ENCODE measurements at places on chromosomes 3 and 15.
A peak's percentile ranks its signal among the peaks of the same experiment; 100 is the strongest.

- no peak for DNase-seq
These were observed 76.3 kb downstream of the XXYLT1 start for GRCh38 chr3:195194559-195195206.

- peak; percentile 72 for DNase-seq
These were observed 60.7 kb upstream of the CMTM8 start for GRCh38 chr3:32177702-32178198.

- DNase-seq: no peak
These were observed 16.8 kb downstream of the TNIK start for GRCh38 chr3:171443211-171443957.

GRCh38 chr15:62933386-62933785, 109.2 kb upstream of the TPM1 start:
- DNase-seq: peak; percentile 60

DNA sequence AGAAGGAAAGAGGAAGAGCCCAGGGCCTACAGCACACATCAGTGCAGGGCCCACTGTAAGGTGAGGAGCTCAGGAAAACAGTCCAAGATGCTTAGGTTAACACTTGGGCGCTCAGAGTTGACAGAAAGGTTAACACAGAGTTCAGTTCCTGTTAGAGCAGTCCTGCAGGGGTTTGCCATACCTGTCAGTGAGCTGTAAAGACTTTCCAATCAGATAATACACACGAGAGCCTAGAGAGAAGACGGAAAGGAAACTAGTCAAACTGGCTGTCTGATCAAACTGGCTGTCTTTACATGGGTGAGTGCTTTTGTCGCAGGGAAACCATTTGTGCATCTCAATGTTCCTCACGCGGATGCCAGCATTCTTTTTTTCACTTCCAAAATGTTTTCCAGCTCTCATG, 61.4 kb upstream of the ARHGEF26 start:
- no peak for DNase-seq

GRCh38 chr3:140699516-140700231, 21.8 kb downstream of the TRIM42 start:
- no peak for DNase-seq

DNA sequence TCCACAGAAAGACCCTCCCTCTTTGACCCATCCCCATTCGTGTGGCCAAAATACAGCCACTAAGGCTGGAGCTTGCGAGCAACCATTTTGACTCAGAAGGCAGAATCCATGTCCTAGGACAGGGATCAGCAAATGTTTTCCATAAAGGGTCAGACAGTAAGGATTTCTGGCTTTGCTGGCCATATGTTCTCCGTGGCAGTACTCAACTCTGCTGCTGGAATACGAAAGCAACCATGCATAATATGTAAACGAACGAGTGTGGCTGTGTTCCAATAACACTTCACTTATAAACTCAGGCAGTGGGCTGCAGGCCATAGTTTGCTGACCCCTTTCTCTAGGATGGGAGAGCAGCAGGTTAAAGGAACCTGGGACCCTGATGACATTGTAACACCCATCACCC, 77.6 kb upstream of the WNT5A start:
- DNase-seq: no peak

- DNase-seq: no peak
These were observed 21.6 kb upstream of the TIGIT start for GRCh38 chr3:114272271-114272670.

- no peak for DNase-seq
These were observed 131.3 kb downstream of the DOCK3 start for GRCh38 chr3:50806031-50806430.

DNA sequence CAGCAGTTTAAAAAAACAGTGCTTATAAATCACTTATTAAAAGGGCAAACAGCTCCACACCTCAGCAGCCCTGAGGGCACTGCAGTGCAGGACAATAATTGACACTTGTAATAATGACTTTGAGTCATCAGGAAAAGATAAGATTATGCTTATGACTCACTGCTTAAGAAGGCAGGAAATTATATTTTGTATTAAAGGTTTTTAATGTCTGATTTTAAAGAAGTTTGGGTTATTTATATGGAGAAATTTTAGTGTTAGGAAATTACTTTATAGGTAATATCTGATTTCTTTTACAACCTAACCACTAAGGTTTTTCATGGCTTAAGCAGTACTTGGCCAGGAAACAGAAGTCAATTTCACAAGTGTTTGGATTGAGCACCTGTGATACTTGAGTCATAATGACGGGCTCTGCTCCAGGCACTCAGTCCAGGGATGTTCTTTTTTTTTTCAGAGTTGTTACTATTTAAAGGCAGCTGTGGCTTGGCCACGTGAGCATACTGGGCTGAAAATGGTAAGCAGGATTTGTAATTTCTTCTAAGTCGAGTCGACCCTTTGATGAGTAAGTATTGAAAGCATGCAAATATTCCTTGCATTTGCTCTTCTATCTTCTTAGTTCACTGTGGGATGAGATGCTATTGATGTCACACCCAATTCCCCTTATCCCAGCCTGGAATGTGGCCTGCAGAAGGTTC, 21.6 kb upstream of the SLC6A20 start:
- DNase-seq: no peak

GRCh38 chr3:24367664-24368264, 126.9 kb downstream of the THRB start:
- no peak for DNase-seq

GRCh38 chr3:115190747-115191146, 43.7 kb upstream of the ZBTB20 start:
- no peak for DNase-seq

DNA sequence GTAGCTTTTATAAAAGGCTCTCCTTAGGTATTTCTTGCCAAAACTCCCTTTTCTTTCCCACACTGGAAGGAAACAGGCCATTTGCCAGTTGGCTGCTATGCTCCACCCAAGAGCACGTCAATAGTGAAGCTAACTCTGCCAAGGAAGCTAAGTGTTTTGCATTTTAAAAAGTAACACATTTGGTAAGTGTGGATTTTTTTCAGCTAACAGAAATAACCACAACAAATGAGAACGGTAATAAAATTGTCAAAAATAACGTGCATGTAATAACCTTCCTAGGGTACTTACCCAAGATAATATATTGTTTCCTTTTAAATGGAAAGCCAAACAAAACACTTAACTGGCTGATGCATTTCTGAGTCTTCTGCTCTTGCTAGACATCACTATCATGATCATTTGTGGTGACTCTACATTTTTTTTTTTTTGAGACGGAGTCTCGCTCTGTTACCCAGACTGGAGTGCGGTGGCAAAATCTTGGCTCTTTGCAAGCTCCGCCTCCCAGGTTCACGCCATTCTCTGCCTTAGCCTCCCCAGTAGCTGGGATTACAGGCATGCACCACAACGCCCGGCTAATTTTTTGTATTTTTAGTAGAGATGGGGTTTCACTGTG, 4.6 kb downstream of the DPP8 start:
- peak; percentile 31 for DNase-seq

- DNase-seq: peak; percentile 40
These were observed 256.3 kb upstream of the SEMA6D start for GRCh38 chr15:47460795-47461573.

DNA sequence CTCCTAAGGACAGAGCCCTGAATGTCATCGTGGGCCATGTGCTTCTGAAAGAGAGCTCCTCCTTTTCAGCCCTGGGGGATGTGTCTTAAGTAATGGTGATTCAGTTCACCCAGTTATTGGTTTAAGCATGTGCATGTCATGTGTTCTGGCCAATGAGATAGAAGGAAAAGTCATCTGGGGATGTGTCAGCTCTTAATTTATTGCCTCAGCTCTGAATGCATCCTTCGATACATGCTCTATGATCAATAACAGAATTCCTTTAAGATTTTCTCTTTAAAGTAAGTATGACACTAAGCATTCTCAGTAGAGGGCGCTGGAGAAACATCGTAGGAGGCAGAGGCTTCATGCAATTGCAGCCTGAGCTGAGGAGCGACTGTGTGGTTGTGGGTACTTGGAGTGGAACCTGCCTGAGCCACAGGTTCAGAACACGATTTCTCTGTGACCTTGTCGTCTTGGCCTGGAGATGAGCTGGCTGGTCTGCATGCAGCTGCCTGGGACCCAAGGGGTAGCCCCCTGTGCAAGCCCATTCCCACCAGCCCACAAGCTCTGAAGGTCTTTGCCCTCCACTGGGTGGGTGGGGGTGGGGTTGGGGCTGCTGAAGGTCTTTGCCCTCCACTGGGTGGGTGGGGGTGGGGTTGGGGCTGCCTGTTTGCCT, 69.5 kb downstream of the C3orf38 start:
- DNase-seq: peak; percentile 19

GRCh38 chr15:85622221-85622831, 172.4 kb downstream of the KLHL25 start:
- no peak for DNase-seq

GRCh38 chr15:95261546-95261945, 1030.2 kb downstream of the MCTP2 start:
- no peak for DNase-seq

GRCh38 chr3:13091898-13092611, 18.8 kb upstream of the IQSEC1 start:
- peak; percentile 78 for DNase-seq

DNA sequence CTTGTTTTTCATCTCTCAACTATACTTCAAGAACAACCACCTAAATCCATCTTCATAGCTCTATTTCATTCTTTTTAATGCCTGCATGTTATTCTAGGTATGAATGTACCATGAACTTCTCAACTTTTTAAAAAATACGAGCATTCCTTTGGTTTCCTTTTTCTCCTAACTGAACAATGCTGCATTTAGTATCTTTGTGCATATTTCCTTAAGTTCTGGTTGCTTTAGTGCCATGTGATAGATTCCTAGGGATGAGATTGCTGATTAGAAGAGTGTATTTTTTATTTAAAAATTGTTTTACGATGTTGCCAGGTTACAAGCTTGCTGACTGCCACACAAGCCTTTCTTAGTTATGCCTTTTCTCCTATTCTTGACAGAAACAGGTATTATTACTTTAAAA, 34.7 kb downstream of the PEX5L start:
- DNase-seq: no peak

- peak; percentile 29 for DNase-seq
These were observed 110.8 kb upstream of the ATP11B start for GRCh38 chr3:182682263-182683241.

- DNase-seq: peak; percentile 20
These were observed 406.9 kb downstream of the NR2F2 start for GRCh38 chr15:96737408-96737807.

GRCh38 chr15:101104141-101104540, 147.7 kb downstream of the CHSY1 start:
- no peak for DNase-seq

DNA sequence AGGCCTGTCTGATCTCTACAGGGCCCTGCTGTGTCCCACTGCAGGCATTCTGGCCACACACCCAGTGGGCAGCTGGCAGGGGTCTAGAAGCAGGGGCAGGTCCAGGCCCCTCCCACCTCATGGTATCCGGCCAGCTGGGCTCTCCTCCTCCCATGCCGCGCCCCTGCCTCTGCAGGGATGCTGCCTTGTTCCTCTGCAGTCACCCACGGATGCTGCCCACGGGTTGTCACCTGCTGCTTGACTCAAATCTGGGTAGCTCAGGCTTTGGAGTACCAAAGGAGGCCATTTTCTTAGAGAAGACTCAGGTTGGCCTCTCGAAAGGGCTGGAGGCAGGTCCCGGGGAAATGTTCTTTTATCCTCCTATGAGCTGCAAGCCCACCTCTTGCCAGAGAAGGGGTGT, 25.0 kb downstream of the EFCAB12 start:
- DNase-seq: no peak

GRCh38 chr15:58453931-58454793, 22.4 kb downstream of the LIPC start:
- DNase-seq: peak; percentile 73

GRCh38 chr3:73786321-73786807, 161.6 kb upstream of the PDZRN3 start:
- DNase-seq: peak; percentile 12

GRCh38 chr3:129505341-129505740, 23.1 kb upstream of the RHO start:
- no peak for DNase-seq

DNA sequence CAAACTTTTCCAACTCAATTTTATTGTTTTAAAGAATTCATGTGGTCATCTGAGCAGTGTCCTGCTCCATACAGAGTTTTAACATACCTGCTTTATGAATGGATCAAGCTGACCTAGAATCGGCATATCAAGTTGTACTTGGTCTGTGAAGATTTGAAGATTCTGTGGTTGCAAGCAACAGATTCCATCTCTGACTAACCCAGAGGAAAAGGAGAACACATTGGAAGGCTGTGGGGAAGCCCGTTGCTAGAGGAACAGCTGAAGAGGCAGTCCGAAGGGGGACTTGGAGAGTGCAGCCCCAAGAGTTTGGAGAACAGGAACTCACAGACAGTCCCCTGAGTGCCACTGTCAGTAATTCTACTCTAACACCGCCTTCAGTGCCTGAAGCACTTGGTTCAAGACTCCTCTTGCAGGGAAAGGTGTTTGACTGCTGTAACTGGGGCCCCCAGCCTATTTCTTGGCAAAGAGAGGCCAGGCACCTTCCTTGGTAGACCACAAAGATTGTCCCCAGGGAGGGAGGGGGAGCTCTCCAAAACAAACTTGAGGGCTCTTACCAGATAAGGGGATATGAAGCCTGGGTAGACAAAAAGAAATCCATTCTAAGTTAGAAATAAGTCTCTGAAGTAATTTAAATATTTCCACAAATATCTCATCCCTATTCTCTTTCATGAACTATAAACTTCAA, 88.8 kb downstream of the LARS2 start:
- DNase-seq: peak; percentile 22

DNA sequence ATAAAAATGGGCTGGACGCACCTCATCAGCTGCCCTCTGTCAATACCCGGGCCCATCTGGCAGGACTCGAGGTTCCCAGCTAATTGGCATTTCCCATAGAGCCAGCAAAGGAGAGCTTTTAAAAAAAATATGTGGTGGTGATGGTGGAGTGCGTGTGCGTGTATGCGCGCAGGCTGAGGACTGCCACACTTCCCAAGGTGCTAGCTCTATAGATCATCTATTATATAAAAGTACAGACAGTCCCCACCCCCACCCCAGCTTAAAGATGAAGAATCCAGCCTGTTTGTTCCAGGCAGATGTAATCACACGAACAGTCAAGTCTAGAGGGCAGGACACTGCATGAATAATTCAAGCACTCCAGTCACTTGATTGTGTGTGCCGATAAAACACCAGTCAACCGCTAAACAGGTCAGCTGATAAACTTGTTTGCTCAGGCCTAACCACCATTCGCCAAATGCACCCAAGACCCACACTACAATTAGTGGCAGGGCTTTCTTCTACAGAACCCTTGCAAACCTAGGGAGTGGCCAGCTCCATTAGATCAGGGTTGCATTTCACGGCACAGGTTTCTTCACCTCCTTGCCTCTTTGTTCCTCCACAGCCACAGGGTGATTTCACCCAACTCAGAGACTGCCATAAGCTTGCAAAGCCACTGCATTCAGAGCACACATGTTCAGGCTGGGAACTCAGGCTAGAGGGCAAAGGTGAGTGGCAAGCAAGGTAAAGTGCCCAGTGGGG, 5.8 kb downstream of the TLE3 start:
- DNase-seq: no peak

- DNase-seq: no peak
These were observed 48.6 kb downstream of the MCCC1 start for GRCh38 chr3:183050706-183051105.

- no peak for DNase-seq
These were observed 354.1 kb downstream of the SHQ1 start for GRCh38 chr3:72494130-72494529.

GRCh38 chr15:63052961-63053698, 10.6 kb downstream of the TPM1 start:
- no peak for DNase-seq

- DNase-seq: no peak
These were observed 293.3 kb upstream of the TPM1 start for GRCh38 chr15:62749036-62749815.

GRCh38 chr3:127761441-127761801, 60.9 kb downstream of the MGLL start:
- DNase-seq: peak; percentile 41
